ENCODE measurements at places on chromosomes 5 and 9.

GRCh38 chr5:170225326-170226128 lies 7.3 kb upstream of the C5orf58 start:
- peak; percentile 65 for DNase-seq

DNA sequence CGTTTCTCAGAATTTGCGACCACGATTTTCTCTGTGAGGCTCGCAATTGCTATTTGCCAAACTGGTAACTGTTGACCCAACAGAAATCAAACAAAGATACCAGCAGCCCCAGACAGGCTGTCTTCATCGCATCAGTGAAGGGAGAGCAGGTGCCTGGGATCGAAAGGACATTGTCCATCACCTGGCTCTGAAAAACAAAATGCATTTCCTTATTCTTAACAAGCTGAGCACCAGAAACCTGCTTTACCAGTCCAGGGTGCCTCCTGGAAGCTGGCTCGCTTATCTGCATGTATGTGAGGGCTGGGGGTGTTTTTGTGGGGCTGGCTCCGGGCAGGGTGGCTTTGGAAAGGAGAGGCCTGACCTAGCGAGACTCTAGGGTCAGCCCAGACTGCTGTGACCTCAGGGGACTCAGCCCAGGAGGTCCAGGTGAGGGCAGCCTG lies 24.7 kb downstream of the WWC1 start:
- no peak for DNase-seq

GRCh38 chr9:127121628-127122175 lies 733 bp downstream of the ANGPTL2 start:
- no peak for DNase-seq

- no peak for DNase-seq
Observed at GRCh38 chr9:114503522-114504340, 1.5 kb downstream of the WHRN start.

- no peak for DNase-seq
Observed at GRCh38 chr9:111632695-111633388, 1.7 kb downstream of the DNAJC25 start.

GRCh38 chr5:157540124-157540523 lies 35.5 kb downstream of the ADAM19 start:
- DNase-seq, result no peak

GRCh38 chr9:121459513-121459912 lies 40.1 kb downstream of the GGTA1 start:
- DNase-seq, result no peak

DNA sequence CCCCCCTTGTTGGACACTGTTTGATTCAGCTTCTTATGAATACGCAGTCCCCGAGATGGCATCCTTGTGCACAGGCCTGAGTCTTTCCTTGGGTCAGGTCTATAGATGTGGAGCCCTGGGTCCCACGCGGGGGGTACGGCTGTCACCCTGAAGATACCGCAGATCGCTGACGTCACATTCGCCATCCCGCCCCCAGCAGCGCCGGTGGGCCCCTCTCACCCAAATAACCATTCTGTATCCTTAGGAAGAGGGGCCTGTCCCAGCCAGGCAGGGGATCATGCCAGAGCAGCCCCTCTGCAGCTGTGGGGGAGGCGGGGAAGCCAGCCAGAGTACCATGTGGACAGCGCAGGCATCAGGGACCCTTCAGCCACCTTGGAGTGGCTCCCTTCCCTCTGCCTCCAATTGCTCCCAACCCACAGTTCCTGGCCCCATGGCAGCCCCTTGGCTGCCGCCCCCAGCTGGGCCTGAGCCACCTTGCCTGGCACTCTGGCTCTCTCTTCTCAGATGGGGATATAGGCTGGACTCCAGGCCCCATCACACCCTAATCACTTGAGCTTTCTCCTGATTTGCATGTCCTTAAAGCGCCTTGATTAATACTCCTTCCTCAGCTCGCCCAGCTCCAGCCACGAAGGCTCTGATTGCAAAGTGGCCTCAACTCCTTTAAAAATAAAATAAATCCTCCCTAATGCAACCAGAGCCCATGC lies 189.8 kb downstream of the C9orf50 start:
- no peak for DNase-seq

DNA sequence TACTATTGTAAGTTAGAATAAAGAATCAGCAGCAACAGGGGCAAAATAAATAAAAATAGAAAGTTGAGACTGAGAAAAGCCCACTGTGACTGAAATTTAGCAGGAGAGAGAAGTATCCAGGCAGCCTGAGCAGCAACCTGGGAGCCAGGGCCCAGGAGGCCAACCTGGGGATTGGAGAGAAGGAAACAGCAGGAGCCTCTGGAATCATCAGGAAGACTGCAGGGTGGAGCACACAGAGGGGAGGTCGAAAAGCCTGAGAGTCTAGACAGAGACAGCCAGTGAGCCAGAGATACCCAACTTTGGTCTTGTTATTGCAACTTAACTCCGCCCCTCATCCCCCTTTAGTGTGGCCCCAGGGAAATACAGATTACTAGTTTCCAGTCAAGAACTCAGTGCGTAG lies 98.6 kb downstream of the SLC1A3 start:
- no peak for DNase-seq

- no peak for DNase-seq
Observed at GRCh38 chr5:13498279-13498678, 446.2 kb downstream of the DNAH5 start.

DNA sequence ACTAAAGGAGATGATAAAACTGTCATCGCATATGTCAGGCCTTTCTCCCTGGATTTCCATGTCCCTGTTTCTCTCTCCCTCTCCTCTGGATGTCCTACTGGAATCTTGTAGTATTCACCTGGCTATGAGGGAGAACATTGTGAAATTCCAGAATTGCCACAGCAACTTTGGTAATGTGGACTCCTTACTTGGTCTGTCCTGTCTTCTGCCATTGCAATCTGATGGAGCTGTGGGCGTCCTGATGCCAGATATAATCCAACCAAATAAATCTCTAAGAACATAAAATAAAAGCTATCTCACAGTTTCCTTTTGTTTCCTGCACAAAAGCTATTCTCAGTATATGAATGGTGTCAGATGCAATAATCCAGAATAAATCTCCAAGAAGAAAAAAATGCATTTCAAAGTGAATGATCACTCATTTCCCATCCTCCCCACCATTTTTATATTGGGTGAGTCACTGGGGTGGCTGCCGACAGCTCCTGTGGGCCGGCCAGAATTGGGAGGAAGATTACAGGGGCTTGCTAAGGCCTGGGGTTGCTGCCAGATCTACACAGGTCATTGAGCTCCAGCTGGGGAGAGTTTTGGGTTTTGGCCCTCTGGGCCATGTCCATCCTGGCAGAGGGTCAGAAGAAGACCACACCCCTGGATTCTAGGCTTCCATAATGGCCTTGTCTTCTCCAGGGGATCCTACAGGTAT lies 160.7 kb upstream of the PITX1 start:
- DNase-seq, result no peak

DNA sequence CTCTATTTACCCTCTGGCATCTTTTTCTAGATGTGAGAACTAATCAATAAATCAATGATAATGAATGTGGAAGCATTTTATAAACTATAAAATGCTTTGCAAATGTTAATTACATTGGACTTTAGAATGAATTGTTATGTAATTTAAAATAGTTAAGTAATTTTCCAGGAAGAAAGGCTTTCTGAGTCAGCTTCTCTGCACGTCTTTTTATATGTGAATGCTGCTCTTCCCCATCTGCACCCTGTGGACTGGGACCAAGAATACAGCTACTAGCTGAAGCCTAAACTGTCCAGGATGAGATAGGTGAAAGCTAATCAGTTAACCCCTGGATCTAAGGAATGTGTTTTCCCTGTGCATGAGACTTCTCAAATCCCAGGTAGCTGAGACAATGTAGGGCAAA lies 292.9 kb downstream of the NR3C1 start:
- no peak for DNase-seq

DNA sequence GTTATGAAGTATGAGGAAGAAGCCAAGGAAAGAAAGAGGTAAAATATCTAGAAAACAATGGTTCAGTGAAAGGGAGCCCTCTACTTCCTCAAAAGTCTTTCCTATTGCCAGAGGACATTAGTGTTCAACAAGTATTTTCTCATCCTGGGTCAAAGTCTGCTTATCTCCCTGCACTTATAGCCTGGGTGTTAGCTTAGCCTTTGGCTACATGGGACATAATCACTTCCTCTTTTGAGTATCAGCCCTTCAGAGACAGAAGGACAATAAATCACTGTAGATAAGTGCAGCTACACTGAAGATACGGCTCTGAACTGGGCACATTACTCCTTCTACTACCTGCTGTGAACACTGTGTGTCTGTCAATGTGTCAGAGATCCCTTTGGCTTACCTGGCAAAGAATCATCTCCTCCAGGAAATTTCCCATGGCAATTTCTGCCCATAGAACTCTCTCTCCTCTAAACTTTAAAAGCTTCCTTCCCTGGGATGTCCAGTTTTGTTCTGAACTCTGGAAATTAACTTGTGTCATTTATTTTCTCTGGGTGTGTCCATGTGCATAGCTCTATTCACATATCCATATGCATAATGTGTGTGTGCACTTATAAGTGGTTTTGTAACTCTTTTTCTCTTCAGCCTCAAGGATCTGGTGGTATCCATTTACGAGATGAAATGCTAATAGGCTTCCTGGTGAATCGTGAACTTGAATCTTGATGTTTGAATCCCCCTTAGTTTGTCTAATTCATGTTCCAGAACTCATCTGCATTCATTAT lies 30.0 kb upstream of the RECK start:
- no peak for DNase-seq

GRCh38 chr5:54837981-54838380 lies 147.4 kb downstream of the ESM1 start:
- DNase-seq, result no peak

DNA sequence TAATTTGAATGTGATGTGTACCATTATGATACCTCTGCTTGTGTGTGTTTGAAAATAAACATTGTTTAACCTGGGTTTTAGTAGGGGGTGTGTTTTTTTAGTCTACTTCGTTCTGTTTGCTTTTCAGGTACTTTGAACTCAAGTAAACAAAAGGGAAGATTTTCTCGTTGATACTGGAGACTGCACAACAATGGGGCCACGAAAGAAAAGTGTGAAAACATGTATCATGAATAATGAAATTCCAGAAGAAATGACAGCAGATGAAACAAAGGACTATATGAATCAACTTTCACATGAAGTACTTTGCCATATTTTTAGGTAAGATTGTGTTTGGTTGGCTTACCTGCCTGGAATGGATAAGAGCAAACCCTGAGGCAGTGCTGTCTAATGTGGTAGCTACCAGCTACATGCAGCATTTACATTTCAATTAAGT lies 10.8 kb downstream of the FBXO38 start:
- DNase-seq, result no peak

GRCh38 chr5:22651355-22651754 lies 201.8 kb downstream of the CDH12 start:
- DNase-seq, result no peak

- DNase-seq, result no peak
Observed at GRCh38 chr5:149265597-149265996, 6.1 kb upstream of the AFAP1L1 start.

- no peak for DNase-seq
Observed at GRCh38 chr5:73152411-73153388, 20.3 kb upstream of the TMEM174 start.

DNA sequence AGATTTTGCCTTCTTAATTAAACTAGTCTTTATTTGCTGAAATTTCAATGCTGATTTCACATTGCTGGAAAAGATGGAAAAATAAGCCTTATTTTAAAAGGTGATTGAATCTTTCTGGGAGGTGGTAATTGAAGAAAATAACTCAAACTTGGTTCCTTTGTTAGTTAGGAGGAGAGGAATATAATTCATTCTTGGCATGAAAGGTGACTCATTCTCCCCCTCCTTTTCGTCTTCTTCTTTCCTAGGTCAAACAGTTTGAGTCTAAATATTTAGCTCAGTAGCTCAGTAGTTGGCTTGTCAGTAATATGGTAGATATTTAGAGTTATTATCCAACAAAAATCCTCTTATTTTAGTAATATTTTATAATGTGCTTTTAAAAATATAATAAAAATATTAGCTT lies 353.9 kb upstream of the MEF2C start:
- no peak for DNase-seq

GRCh38 chr5:132253008-132253441 lies 4.5 kb upstream of the PDLIM4 start:
- no peak for DNase-seq

- no peak for DNase-seq
Observed at GRCh38 chr9:10251490-10251889, 361.3 kb downstream of the PTPRD start.

DNA sequence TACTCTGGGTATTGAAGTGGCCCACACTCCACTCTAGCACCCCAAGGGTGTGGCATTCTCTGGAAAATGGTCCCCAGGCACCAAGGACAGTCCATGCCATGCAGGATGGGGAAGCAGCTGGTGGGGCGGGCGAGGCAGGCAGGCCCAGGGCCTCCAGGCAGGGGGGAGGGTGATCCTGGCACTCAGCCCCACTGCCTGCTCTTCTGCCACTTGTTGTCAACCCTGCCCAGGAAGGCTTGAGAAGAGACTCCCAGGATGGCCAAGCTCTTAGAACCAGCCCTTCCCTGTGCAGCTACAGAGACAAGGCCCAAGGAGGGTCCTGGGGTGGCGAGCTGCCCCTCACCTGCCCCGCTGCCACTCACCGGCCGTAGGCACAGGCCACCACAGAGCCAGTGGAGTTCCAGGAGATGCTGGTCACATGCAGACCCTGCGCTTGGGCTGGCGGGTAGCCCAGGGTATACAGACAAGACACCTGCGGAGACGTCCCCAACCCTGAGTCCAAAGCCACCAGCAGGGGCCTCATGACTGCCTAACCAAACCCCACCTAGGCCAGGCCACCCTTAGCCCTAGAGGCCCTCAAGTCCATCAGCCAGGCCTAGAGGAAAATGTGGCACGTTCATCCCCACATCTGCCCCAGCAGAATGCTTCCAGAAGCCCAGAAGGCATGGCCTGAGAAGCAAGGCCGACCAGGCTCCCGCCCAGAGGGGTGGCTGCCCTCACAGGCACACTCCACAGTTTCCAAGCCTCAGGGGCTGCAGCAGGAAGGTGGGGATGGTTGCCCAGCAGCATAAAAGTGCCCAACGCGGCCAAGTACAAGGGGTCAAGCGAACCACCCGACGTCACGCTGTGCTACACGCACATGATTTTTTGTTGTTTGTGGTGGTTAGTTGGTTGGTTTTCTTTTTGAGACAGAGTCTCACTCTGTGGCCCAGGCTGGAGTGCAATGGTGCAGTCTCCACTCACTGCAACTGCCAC lies 19.8 kb downstream of the DYNC2I2 start:
- DNase-seq, result no peak

DNA sequence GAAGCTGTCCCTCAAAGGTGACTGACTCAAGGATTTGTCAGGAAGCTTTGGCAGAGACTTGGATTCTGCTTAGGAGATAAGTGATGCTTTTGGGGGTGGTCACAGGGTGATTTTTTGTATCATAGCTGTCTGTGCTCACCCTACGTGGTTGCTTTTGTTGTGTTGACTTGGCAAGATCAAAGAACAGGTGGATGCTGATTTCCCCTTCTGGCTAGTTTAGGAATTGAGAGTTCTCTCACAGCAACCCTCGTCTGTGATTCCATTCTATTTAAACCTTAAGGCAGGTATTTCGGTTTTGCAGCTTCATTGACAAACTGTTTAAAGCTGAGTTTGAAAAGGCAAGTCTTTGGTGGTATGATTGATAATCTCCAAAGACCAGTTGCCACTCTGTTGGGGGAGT lies 27.2 kb downstream of the ARHGAP26 start:
- no peak for DNase-seq

- DNase-seq, result no peak
Observed at GRCh38 chr9:120662513-120662912, 51.8 kb downstream of the MEGF9 start.

GRCh38 chr5:173514661-173515060 lies 101.8 kb downstream of the BOD1 start:
- no peak for DNase-seq
